CD8-positive, alpha-beta memory T cell (primary cell): ENCODE measurements at places on chromosomes 1 and 21. TPM values are rescaled to one million over a fixed set of nuclear protein-coding genes. Genes with fewer than 3 reads are reported as not detected.

DNA sequence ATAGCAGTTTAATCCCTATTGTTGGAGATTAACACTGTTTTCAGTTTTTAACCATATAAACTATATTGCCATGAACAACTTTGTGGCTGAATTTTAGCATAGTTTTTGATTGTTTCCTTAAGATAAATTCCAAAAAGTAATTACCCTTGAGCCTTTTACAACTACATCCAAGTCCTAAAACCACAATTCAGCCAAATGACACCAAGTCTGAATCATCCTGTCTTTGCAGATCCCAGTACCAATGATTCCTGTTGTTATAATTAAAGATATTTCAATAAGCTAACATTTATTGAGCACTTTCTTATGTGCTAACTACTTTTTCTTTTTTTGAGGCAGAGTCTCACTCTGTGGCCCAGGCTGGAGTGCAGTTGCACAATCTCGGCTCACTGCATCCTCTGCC, 35.6 kb downstream of the IL23R start:
- H3K27me3 ChIP-seq: no peaks in the 10 kb centered on the region
- no peak overlapping the region for H3K4me3 ChIP-seq
- no peaks in the 10 kb centered on the region for H3K4me1 ChIP-seq
- DNase-seq: no peak
- H3K36me3 ChIP-seq: no peaks in the 10 kb centered on the region

DNA sequence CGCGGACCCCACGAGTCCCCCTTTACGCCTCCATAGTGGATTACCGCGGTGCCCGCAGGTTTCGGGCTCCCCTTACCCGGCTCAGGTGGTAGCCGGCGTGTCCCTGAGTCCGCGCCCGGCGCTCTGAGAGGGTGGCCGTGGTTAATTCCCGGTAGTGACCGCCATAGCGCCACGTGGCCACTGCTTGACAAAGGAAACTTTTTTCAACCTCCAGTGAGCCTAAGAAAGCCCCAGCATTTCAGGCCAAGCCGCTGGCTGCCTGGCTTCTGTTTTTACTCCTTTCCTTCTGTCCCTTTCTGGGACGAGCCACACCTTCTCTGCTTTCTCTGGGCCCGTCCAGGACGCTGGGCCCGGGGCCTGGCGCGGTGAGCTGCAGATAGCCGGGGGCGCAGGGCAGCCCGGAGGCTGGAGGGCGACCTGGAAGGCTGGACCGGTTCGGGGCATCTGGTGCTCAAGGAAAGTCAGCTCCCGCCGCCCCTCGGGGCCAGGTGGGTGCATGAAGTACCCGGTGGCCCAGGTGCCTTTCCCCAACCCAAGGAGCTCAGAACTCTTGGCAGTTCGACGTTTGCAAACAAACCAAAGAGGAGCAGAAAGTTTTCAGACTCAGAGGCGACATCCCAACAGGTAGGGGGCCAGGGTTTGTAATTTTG, 540 bp upstream of the C1orf198 start:
- DNase-seq: no peak
- H3K36me3 ChIP-seq: no peaks in the 10 kb centered on the region
- H3K4me1 ChIP-seq: peaks cover 13% of the 10 kb centered on the region

DNA sequence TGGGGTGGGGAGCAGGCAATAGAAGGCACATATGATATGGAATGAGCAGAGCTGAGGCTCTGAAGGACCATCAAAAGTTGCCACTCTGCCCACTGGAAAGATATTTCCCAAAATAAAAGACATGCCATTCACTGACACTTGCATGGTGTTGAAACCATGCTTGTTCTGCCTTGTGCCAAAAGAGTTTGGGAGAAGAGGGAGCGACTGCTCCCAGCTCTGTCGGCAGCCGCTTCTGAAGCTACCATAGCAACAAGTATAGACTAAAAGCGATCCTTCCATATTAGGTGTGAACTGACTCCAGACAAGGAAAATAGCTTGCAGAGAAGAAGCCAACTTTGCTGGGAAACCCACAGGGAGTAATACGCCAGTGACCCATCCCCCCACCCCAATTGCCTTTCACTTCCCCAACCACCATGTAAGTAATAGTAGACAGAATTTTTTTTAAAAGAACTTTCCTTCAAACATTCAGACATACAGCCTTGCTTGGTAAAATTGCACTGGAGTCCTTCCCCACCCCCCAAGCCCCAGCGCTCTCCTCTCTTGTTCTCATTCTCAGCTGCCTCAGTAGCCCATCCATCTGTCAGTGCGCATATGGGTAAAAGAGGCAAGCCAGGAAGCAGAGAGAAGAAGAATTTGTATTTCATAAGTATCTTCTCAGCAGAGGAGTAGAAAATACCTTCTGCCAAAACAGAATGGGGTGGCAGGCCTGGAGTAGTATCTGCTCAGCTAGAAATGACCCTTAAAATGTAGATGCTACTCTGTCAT, 263.7 kb downstream of the OMA1 start:
- no peaks in the 10 kb centered on the region for H3K36me3 ChIP-seq
- H3K4me3 ChIP-seq: no peak overlapping the region
- H3K27me3 ChIP-seq: no peaks in the 10 kb centered on the region
- H3K4me1 ChIP-seq: no peaks in the 10 kb centered on the region

GRCh38 chr1:33270808-33271465, 14.6 kb downstream of the ZNF362 start:
- H3K4me3 ChIP-seq: no peak overlapping the region
- no peak for DNase-seq
- no peaks in the 10 kb centered on the region for H3K36me3 ChIP-seq
- peaks cover 24% of the 10 kb centered on the region for H3K4me1 ChIP-seq
- no peaks in the 10 kb centered on the region for H3K27me3 ChIP-seq

DNA sequence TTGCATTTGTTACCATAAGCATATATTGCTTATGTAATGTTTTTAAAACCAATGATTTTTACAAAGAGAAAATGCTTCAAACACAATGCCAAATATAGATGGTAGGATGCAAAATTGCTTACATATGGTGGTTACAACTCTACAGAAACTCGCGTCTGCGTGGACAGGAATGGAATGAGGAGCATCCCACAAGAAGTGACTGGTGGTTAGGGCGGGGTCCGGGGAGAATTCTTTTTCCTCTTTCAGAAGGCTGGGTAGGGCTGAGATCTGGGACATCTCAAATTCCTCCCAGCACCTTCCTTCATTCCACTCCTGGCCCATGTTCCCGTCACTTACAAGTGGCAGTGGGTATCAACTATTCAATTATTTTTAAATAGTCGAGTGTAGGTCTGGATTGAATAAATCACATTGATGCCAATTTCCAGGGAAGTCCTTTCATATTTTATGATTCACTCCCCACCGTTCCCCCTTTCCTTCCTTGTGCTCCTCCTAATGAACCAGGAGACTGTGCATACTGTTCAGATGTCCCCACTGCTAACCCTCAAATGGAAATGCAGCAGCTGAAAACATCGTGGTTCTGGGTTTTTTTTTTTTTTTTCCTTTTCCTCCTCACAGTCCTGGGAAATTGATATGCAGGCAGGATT, 174.5 kb upstream of the POU3F1 start:
- H3K4me3 ChIP-seq: no peak overlapping the region
- no peaks in the 10 kb centered on the region for H3K27me3 ChIP-seq
- no peak for DNase-seq
- H3K4me1 ChIP-seq: no peaks in the 10 kb centered on the region
- no peaks in the 10 kb centered on the region for H3K36me3 ChIP-seq

DNA sequence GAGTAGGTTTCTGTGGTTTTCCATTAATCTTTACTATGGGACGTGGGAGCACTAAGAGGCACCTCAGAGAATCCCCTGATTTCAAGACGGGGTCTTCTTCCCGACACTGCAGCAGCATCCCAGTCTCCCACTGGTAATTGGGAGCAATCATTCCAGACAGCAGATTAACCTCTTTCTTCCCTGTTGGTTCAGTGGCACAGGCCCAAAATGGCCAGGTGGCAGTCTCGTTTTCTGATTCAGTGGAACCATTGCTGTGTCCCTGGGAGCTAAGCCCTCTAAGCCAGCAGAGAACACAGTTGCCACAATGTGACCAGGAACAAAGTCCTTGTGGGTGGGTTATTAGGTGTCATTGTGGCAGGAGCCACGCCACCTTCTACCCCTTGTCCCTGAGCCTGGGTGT, 342.1 kb downstream of the MATN1 start:
- H3K4me3 ChIP-seq: no peak overlapping the region
- no peaks in the 10 kb centered on the region for H3K36me3 ChIP-seq

DNA sequence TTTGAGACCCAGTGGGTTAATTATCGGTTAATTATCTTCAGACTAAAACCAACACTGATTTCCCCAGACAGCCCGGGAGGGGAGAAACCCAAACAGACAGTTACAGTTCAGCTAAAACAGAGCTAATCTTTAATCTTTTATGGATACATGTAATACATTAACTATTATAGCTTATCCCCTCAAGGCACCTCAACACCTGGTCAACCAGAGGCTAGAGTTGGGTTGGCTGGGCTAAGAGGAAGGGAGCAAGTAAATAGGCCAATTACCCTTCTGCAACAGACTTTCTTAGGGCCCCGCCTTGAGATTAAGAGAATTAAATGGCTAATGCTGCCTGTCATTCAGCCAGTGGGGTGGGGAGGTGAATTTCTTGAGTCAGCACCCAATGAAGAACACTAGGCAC, 6.6 kb upstream of the MED18 start:
- no peaks in the 10 kb centered on the region for H3K27me3 ChIP-seq
- no peaks in the 10 kb centered on the region for H3K36me3 ChIP-seq
- DNase-seq: no peak
- no peak overlapping the region for H3K4me3 ChIP-seq
- no peaks in the 10 kb centered on the region for H3K4me1 ChIP-seq

- H3K36me3 ChIP-seq: no peaks in the 10 kb centered on the region
- H3K27ac ChIP-seq: no peak overlapping the region
- no peaks in the 10 kb centered on the region for H3K27me3 ChIP-seq
Observed at GRCh38 chr1:29650041-29650400, 413.7 kb downstream of the PTPRU start.

- no peaks in the 10 kb centered on the region for H3K27me3 ChIP-seq
- H3K36me3 ChIP-seq: no peaks in the 10 kb centered on the region
- H3K4me1 ChIP-seq: no peaks in the 10 kb centered on the region
- DNase-seq: no peak
Observed at GRCh38 chr1:214983126-214983869, 99.2 kb upstream of the KCNK2 start.

- H3K27ac ChIP-seq: no peak overlapping the region
- no peak overlapping the region for H3K4me3 ChIP-seq
- peaks cover 5% of the 10 kb centered on the region for H3K4me1 ChIP-seq
- H3K36me3 ChIP-seq: no peaks in the 10 kb centered on the region
- no peak for DNase-seq
- no peaks in the 10 kb centered on the region for H3K27me3 ChIP-seq
Observed at GRCh38 chr1:39153684-39154083, 50.8 kb upstream of the MACF1 start.

GRCh38 chr21:43808832-43809251, 19.5 kb downstream of the RRP1 start:
- DNase-seq: no peak
- no peaks in the 10 kb centered on the region for H3K36me3 ChIP-seq
- no peak overlapping the region for H3K27ac ChIP-seq
- no peaks in the 10 kb centered on the region for H3K27me3 ChIP-seq

DNA sequence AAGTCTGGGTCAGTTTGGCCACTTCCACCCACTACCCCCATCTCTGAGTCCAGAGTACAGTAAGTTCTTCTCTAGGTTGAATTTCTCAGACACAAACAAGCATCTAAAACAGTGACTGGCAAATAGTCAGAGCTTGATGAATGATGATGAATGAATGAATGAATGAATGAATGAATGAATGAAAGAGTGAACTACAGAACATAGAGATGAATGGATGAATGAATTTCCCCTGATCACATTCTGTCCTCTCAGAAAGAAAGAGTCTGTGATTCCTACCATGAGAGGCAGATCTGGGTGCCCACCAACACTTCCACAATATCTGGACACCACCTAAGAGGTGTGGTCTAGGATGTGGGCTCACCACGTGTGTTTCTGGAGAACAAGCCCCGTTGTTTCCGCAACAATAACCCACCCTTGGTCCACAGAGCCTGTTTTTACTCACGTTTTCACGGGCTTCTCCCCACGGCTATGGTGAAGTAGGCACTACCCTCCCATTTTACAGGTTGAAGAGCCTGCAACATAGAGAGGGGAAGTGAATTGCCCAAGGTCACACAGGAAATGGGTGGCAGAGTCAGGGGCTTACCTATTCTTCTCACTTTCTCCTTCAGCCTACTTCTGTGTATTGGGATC, 40.2 kb upstream of the IFFO2 start:
- no peaks in the 10 kb centered on the region for H3K36me3 ChIP-seq
- H3K4me3 ChIP-seq: no peak overlapping the region
- no peaks in the 10 kb centered on the region for H3K27me3 ChIP-seq
- no peak overlapping the region for H3K27ac ChIP-seq
- no peaks in the 10 kb centered on the region for H3K4me1 ChIP-seq

DNA sequence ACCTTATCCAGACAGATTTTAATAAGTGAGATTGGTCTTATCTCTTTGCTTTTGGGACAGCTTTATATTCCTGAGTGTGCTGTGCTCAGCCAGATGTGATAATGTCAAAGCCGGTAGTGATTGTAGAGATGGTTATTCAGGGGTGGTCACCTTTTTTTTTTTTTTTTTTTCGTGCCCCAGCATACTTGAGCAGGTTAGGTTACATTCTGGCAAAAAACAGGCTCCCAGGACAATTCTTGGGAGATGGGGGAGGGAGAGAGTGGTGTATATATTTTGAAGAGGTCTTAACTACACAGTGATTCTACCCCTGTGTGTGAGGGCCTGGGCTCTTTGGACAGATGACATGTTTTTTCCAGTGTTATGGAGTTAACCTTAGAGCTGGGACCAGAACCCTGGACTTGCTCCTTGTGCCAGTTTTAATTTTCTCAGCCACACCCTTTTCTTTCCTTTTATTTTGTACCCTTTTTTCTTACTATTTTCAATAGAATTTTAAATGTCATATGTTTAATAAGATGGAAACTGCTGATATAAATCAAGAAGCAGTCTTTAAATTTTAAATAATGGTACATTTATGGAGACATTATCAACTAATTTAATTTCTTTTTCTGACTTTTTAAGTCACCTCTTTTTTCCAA, 88.4 kb downstream of the DYRK1A start:
- no peaks in the 10 kb centered on the region for H3K36me3 ChIP-seq
- no peak for DNase-seq
- no peak overlapping the region for H3K4me3 ChIP-seq
- H3K4me1 ChIP-seq: peaks cover 78% of the 10 kb centered on the region

GRCh38 chr1:151579436-151580225, 32.2 kb upstream of the SNX27 start:
- H3K27ac ChIP-seq: no peak overlapping the region
- DNase-seq: no peak
- no peaks in the 10 kb centered on the region for H3K27me3 ChIP-seq
- no peak overlapping the region for H3K4me3 ChIP-seq
- H3K4me1 ChIP-seq: no peaks in the 10 kb centered on the region

Gene ABCA4
- polyA plus RNA-seq: not detected

Gene NTNG1
- polyA plus RNA-seq: not detected

Gene REN
- not detected for polyA plus RNA-seq

Gene VSIG8
- polyA plus RNA-seq: not detected

Gene PGLYRP4
- polyA plus RNA-seq: not detected

Gene RRP1
- polyA plus RNA-seq: 21.8 TPM

Gene RASAL2
- polyA plus RNA-seq: not detected
